ENCODE measurements at places on chromosomes 7 and 10.

- DNase-seq = no peak
Observed at GRCh38 chr7:112784603-112785002, 5.6 kb downstream of the TMEM168 start.

DNA sequence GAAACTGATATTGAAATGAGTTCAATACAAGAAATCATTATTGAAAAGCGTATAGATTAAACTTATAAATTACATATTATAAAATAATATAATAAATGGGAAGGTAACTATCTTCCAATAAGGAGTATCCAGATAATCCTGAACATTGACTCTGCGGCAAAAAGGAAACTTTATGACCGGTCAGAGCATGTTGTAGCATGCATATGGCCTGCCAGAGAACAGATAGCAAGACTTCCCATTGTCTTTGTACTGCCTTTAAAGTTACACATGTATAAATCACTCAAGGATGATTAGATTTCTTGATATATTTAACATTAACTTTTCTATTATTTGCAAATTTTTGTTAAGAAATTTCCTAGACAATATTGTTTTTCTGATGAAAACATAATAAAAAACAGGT, 56.2 kb upstream of the ETV1 start:
- DNase-seq = no peak

DNA sequence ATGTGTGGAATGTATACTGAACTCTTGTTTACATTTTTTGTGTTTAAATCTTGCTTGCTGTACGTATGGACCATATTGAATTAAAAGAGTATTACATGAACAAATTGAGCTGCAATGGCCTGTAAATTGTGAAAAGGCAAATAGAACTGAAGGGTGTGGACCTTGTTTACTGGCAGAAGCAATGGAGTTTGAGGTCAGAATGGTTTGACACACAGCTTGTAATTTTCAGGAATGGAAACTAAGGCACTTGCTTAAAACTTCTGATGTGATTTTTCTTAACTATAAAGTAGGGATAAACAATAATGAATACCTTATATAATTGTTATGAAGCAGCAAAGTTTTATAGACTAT, 33.9 kb upstream of the COBL start:
- DNase-seq = no peak

- no peak for DNase-seq
Observed at GRCh38 chr10:1549591-1550290, 187.6 kb downstream of the ADARB2 start.

GRCh38 chr7:141974831-141975230, 1.3 kb upstream of the TAS2R38 start:
- DNase-seq = no peak
